ENCODE measurements at places on chromosomes 7 and 10.

GRCh38 chr10:80460399-80461207 is 6.5 kb downstream of the TSPAN14 start:
- no peaks in the 10 kb centered on the region for H3K27me3 ChIP-seq
- peak; percentile 96 for DNase-seq
- peaks cover 84% of the 10 kb centered on the region for H3K4me1 ChIP-seq
- no peaks in the 10 kb centered on the region for H3K36me3 ChIP-seq
- H3K27ac ChIP-seq, result peak overlapping the region; percentile 94

- no peak overlapping the region for H3K4me3 ChIP-seq
- H3K27me3 ChIP-seq, result no peaks in the 10 kb centered on the region
- no peak for DNase-seq
- no peaks in the 10 kb centered on the region for H3K4me1 ChIP-seq
- no peak overlapping the region for H3K27ac ChIP-seq
- no peaks in the 10 kb centered on the region for H3K36me3 ChIP-seq
These were observed 53.7 kb downstream of the KIF5B start for GRCh38 chr10:32002531-32002930.

GRCh38 chr10:58451193-58451889 is 61.3 kb upstream of the BICC1 start:
- H3K4me3 ChIP-seq, result no peak overlapping the region
- no peaks in the 10 kb centered on the region for H3K4me1 ChIP-seq
- DNase-seq, result no peak
- H3K27me3 ChIP-seq, result no peaks in the 10 kb centered on the region

DNA sequence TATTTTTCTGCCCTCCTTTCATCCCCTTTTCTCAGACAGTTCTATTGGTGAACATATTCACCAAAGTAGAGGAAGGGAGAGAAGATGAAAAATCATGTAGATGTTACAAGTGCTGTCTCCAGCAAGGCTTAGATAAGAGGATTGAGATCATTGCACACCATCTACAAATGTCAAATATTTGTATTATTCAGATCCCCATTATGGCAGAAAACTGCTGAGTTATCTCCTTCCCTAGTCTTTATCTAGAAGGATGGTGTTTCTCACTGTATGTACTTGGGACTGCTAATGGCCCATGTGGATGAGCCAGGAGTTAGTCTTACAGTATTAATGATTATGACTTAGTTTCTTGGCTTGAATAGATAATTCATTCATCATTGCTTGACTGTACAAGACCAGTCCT is 147.2 kb upstream of the EEPD1 start:
- H3K4me1 ChIP-seq, result no peaks in the 10 kb centered on the region
- no peaks in the 10 kb centered on the region for H3K36me3 ChIP-seq
- H3K4me3 ChIP-seq, result no peak overlapping the region
- no peaks in the 10 kb centered on the region for H3K27me3 ChIP-seq
- DNase-seq, result no peak

DNA sequence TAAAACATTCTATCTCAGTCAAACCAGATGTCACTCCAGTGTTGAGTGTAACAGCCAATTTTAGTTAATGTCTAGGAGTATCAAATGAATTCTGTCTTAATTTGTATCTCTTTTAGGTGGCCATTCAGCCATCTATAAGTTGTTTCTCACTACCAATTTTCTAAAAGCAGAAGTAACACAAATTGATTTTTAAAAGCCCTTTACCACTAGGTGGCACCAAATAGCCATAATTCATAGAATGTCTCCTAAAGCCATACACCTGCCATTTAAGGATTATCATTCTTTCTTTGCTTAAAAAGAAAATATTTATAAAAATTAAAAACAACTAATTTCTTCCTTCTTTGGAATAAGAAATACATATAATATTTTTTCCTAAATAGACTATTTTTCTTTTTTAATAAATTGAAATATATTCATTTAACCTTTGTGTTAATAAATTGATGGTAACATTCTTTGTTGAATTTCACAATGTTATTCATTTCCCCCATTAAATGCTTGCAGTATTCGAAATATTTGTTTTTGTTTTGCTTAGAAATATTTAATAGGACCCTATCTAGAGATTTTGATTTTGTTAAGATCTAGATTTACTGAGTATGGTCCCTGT is 107.8 kb upstream of the PPP1R3A start:
- DNase-seq, result no peak
- H3K36me3 ChIP-seq, result no peaks in the 10 kb centered on the region
- no peaks in the 10 kb centered on the region for H3K27me3 ChIP-seq

DNA sequence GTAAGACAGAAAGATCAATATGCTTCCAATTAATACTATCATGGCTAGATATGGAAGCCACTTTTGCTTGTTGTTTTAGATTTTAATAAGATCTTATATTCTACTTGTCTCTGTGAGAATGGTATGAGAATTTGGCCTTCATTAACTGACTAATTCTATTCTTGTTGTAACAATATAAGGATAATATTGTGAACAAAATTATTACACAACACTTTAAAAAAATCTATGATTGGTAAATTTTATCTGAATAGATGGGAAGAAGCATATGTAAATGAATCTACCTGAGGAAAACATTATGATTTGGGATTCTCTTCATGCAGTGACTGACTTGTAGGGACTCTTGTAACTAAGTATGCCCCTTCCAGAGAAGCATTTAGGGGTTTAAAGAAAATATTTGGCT is 308.9 kb upstream of the KCND2 start:
- no peak overlapping the region for H3K4me3 ChIP-seq
- no peaks in the 10 kb centered on the region for H3K4me1 ChIP-seq
- no peak for DNase-seq
- no peak overlapping the region for H3K27ac ChIP-seq
- H3K27me3 ChIP-seq, result no peaks in the 10 kb centered on the region

DNA sequence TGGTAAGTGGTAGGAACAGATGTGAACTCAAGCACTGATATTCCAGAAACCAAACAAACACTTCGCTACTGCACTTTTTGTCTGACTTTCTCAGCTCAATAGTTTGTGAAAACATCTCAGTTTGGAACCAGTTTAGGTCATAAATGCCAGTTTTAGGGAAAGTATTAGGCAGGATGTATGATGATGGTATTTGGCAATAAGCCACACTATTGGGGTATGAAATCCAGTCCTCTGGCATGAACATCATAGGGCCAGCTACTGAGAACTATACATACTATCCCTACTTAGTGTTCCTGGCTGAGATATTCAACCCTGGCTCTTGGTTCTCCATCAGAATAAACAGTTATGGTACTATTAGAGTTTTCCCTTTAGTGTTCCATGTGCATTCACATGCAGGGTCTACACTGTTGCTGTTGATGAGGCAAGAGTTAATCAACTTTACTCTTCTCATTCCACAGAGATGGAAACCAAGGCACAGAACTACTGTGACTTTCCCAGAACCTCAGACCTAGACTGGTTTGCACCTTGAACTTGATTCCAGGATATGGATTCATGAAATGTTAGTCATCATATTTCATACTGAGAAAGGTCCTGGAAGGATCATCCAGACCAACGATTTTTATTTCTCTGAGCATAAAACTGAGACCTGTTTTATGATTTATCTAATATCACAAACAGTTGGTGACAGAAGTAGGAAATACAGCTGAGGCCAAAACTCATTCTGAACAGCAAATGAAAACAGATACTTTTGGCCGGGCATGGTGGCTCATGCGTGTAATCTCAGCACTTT is 20.0 kb upstream of the IFIT2 start:
- H3K4me3 ChIP-seq, result no peak overlapping the region
- H3K27ac ChIP-seq, result peak overlapping the region; percentile 2
- DNase-seq, result no peak
- peaks cover 7% of the 10 kb centered on the region for H3K4me1 ChIP-seq
- H3K36me3 ChIP-seq, result no peaks in the 10 kb centered on the region

GRCh38 chr10:43212043-43212721 is 54.7 kb downstream of the RASGEF1A start:
- DNase-seq, result no peak
- no peaks in the 10 kb centered on the region for H3K27me3 ChIP-seq
- H3K36me3 ChIP-seq, result no peaks in the 10 kb centered on the region
- H3K4me3 ChIP-seq, result no peak overlapping the region
- no peaks in the 10 kb centered on the region for H3K4me1 ChIP-seq

- no peak for DNase-seq
- no peak overlapping the region for H3K27ac ChIP-seq
- H3K4me1 ChIP-seq, result peaks cover 4% of the 10 kb centered on the region
These were observed 43.0 kb downstream of the KCNH2 start for GRCh38 chr7:150935149-150935548.

DNA sequence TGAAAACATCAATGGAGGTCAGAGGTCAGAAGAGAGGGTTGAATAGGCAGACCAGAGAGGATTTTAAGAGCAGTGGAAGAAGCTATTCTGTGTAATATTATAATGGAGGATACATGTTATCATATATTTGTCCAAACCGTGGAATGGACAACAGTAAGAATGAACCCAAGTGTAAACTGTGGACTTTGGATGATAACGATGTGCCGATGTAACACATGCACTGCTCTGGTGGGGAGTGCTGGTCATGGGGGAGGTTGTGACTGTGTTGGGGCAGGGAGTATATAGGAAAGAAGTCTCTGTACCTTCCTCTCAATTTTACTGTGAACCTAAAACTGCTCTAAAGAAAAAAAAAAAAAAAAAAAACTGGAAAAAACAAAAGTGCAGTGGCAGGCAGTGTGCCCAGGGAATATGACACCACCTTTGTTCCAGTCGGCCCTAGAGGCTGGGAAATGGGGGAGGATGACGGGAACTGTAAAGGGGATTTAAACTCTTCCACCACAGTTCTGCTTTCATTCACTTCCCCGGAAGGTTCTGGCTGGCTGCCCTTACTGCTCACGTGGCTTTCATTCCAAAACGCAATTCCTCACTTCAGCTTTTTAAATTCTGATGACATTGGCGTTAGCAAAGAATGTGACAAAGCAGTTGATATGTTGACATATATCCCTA is 113.7 kb upstream of the ANKRD1 start:
- no peaks in the 10 kb centered on the region for H3K27me3 ChIP-seq
- no peak overlapping the region for H3K4me3 ChIP-seq
- no peaks in the 10 kb centered on the region for H3K36me3 ChIP-seq
- peaks cover 3% of the 10 kb centered on the region for H3K4me1 ChIP-seq

- no peaks in the 10 kb centered on the region for H3K27me3 ChIP-seq
- H3K36me3 ChIP-seq, result no peaks in the 10 kb centered on the region
- DNase-seq, result peak; percentile 38
- no peak overlapping the region for H3K4me3 ChIP-seq
These were observed 31.6 kb upstream of the LYZL1 start for GRCh38 chr10:29257106-29257783.

DNA sequence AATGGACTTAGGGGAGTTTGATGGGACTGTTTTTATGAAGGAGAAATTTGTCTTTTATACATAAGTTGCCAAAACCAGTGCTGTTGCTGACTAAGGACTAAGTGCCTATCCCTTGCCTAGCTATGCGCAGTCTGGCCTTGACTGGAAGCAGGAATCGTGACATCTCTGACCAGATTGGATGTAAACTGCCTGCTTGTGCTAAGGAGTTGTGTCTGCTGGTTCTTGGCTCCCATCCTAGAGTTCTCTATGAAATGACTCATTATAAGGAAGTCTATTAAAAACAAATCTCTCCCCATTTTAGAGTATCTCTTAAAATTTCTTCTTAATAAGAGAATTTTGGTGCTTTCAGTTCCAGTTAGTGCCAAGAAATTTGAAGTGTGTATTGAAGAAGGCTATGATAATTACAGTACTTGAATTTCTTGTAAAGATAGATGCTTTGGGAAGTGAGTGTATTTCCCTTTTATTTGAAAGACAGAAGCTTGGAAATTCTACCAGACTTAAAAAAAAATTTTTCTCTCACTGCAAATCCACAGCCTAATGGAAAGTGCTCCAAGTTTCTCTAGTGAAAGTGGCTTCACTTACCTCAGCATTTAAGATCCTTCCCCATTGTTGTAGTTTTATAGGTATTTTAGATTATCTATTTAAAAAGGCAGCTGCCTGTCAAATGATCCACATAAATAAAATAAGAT is 77.6 kb downstream of the BICC1 start:
- H3K36me3 ChIP-seq, result no peaks in the 10 kb centered on the region
- H3K4me1 ChIP-seq, result peaks cover 6% of the 10 kb centered on the region
- no peaks in the 10 kb centered on the region for H3K27me3 ChIP-seq
- H3K4me3 ChIP-seq, result no peak overlapping the region

- H3K4me3 ChIP-seq, result no peak overlapping the region
- H3K4me1 ChIP-seq, result no peaks in the 10 kb centered on the region
- H3K27me3 ChIP-seq, result no peaks in the 10 kb centered on the region
- H3K27ac ChIP-seq, result no peak overlapping the region
- no peak for DNase-seq
These were observed 76.1 kb upstream of the ZEB1 start for GRCh38 chr10:31242902-31243301.

GRCh38 chr10:80199828-80200227 is 5.5 kb downstream of the ANXA11 start:
- no peak for DNase-seq
- H3K27me3 ChIP-seq, result no peaks in the 10 kb centered on the region
- peaks cover 16% of the 10 kb centered on the region for H3K4me1 ChIP-seq
- H3K36me3 ChIP-seq, result no peaks in the 10 kb centered on the region
- no peak overlapping the region for H3K4me3 ChIP-seq
- H3K27ac ChIP-seq, result peak overlapping the region; percentile 53

- H3K4me1 ChIP-seq, result no peaks in the 10 kb centered on the region
- H3K27ac ChIP-seq, result no peak overlapping the region
- H3K36me3 ChIP-seq, result no peaks in the 10 kb centered on the region
- H3K4me3 ChIP-seq, result no peak overlapping the region
- no peaks in the 10 kb centered on the region for H3K27me3 ChIP-seq
- DNase-seq, result no peak
These were observed 274.6 kb upstream of the ZNF32 start for GRCh38 chr10:43923328-43923727.

DNA sequence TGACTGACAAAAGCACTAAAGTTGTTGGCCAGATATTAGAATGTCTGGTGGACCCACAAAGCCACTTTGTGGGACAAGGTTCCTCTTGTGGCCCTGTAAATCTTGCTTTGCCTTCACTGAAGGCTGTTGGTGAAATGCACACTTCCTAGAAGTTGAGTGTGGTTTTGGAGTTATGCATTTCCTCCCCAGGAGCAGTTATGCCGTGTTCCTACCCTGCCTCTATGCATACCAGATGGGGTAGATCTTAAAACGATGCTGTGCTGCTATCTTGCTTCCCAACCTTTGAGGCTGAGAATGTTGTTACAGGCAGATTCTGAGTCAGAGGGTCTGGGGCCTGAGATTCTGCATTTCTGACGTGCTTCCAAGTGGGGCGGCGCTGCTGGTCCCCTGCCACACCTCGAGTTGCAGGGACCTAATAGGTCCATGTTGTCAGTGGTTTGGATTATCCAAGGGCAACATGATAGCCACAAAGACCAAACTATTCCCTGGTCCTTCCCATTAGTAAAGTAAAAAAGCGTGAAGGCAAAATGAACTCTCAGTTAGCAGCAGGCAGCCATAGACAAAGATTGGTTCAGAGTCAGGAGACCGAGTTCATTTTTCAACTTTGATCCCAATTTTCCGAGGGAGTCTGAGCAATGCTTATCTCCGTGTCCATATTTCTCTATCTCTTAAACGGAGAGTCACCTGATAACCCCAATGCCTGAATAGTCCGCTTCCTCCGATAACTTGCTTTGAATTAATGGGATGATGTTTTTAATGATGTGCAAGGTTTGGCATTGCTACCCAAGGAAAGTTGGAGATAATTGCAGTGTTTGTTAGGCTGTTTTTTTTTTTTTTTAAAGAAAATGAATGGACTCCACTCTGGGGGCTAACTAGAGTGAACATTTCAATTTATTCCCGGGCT is 55.8 kb downstream of the CDHR3 start:
- H3K4me1 ChIP-seq, result no peaks in the 10 kb centered on the region
- no peak overlapping the region for H3K4me3 ChIP-seq
- no peaks in the 10 kb centered on the region for H3K36me3 ChIP-seq
- DNase-seq, result no peak

All from breast epithelium (tissue), 4 donors.